ENCODE measurements at places on chromosomes 5 and 9.

- no peak for DNase-seq
Observed at GRCh38 chr5:79191457-79191856, 44.5 kb upstream of the JMY start.

GRCh38 chr9:10876333-10876732, 263.5 kb upstream of the PTPRD start:
- peak; percentile 69 for DNase-seq

DNA sequence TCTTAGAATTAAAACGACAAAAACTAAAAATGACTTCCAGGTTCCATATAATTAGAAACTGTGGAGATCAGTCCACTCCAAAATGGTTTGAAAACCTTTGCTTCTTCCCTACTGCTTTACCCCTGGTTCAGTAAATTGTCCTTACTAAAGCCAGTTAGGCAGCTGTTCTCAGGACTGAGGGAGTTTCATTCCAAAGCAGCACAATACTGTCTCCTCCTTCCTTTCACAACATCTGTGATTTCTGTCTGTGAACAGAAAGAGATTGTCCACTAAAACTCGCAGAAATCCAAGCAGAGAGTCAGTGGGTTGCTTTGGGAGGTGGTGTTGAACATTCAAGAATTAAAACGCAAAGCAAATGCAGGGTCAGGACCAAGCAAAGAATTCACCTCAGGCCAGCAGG, 740.8 kb upstream of the ZNF608 start:
- DNase-seq = peak; percentile 36

GRCh38 chr9:126125577-126125976, 201.1 kb upstream of the MVB12B start:
- no peak for DNase-seq

GRCh38 chr5:57955511-57955910, 472.9 kb upstream of the ACTBL2 start:
- no peak for DNase-seq

DNA sequence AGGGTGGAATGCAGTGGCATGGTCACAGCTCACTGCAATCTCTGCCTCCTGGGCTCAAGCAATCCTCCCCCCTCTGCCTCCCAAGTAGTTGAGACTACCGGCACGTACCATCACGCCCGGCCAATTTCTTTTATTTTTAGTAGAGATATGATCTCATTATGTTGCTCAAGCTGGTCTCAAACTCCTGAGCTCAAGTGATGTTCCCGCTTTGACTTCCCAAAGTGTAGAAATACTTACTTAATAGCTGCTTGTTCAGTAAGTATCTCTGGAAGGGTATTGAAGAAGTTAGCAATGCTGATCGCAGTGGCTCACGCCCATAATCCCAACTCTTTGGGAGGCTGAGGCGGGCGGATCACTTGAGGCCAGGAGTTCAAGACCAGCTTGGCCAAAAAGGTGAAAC, 35.7 kb upstream of the PLIN2 start:
- DNase-seq = peak; percentile 77

DNA sequence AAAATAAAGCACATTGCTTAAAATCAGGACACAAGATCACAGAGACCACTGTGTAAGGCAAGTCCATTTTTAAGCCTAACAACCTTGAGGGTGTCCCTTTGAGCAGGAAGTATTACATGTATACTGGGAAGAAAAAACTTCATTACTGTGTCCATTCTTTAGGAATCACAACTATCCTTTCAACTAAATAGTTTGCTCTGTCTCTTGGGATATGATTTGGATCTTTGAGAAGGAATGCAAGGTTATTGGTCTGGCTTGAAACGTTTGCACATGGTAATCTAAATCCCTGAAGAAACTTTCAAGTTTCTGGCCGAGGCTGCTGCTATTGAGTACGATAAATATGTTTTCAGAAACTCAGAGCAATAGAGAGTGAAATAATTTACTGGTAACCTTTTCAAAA, 923.0 kb upstream of the SEMA6A start:
- DNase-seq = no peak

DNA sequence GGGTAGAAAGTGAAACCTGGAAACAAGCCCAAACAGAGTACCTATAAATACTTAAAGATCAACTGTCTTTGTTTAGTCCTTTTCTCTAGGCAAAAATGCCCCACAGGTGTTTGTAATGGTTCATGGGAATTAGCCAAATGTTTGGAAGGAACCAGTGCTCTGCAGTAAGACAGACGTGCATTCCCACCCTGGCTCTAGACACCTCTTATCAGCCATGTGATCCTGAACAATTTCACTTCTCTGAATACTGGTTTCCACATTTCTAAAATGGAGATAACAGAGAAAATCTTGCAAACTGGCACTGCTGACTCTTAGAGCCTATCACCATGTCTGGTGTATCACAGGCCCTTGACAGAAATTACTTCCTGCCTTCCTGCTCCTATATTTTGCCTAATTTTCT, 30.0 kb downstream of the GLIS3 start:
- DNase-seq = no peak

DNA sequence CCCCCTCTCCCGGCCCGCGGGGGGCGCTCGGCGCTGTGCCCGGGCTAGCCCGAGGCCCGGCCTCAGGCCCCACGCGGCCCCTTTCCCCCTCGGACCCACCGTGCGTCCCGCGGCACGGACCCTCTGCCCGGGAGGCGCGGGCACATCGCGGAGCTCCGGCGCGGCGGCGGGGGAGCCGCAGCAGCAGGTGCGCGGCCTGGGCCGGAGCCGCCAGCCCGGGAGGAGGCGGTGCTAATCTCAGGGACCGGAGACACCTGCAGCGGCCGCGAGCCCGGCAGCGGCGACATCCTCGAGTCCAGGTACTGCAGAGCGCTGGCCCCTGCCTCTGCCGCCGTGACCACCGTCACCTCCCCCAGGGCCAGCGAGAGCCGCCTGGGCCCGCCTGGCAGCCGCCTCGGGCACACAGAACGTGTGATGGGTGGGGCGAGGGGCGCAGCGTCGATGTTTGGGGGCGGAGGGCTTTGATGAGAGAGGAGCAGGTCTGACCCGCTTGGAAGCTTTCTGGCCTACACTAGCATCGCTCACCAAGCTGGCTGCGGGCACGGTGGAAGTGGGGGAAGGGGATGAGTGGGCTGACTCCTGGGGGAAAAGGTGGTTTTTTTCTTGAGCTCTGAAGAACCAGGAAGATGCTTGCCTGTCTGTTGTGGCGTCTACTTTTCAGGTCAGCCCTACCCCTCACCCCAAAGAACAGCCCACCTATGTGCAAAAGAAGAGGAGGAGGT, 524 bp downstream of the CYFIP2 start:
- no peak for DNase-seq

DNA sequence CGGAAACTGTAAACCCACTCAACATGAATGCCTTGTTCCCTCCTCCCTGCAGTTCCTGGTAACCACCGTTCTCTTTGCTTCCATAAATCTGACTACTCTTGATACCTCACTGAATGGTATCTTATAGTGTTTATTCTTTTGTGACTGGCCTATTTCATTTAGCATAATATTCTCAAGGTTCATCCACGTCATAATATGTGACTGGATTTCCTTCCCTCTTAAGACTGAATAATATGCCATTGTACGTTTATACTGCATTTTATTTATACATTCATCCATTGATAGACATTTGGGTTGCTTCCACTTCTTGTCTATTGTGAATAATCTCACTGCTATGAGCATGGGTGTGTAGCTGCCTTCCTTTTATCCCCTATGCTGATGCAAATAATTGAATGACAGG, 253.3 kb upstream of the SMARCA2 start:
- no peak for DNase-seq

- DNase-seq = no peak
Observed at GRCh38 chr5:3650320-3650719, 54.7 kb downstream of the IRX1 start.

DNA sequence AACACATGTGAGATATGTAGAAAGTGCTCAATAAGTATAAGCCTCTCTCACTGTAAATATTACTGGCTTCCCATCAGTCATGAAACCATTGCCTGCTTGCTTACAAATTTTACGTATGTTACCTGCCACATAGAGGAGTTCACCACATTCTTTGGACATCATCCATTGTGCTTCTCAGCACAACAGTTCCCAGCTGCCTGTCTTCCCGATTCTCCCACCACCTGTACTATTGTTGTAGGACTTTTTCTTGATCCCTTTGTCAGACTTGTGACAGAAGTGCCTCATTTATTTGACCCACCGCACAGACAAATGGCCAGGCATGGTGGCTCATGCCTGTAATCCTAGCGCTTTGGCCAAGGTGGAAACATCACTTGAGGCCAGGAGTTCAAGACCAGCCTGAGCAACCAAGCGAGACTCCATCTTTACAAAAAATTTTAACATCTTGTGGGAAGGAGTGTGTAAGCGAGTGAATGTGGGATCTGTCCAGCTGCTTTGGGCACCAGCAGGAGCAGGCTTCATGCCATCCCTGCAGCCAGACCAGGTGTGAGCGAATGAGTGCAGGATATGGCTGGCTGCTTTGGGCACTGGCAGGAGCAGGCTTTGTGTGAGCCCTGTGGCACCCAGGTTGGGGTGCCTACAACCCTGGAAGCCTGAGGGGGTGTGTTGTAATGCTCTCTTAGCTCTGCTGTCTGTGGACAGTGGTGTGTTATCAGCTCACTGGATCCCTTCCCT, 139.9 kb upstream of the ELL2 start:
- DNase-seq = no peak

GRCh38 chr5:4244306-4244705, 648.7 kb downstream of the IRX1 start:
- DNase-seq = no peak

GRCh38 chr9:93656426-93657239, 80.2 kb downstream of the PHF2 start:
- DNase-seq = no peak

DNA sequence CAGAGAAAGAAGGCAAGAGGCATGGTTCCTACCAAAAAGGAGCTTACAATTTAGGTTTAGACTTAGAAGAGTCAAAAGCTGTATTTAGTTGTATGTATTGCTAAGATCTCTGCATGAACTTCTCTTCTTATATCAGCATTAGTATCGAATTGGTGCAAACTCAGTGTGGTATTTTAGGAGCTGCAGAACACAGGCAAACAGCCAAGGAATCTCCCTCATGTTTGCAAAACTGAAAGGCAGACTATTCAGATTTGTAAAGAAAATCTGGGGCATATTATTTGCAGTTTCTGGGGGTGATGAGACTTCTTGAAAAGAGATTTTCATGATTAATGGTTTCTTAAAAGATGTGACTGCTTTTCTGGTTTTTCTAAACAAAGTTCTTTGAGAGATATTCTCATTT, 252.7 kb downstream of the CEMIP2 start:
- DNase-seq = no peak

Data from iris pigment epithelial cell (primary cell).